Stimulated activated CD8-positive, alpha-beta memory T cell treated with anti-CD3 and anti-CD28 coated beads, Interleukin-7, amount 100 ng/mL, for 24 hours (primary cell): ENCODE measurements at places on chromosomes 7 and 10.

- no peak for DNase-seq
Observed at GRCh38 chr10:64037071-64037661, 516.0 kb downstream of the REEP3 start.

GRCh38 chr7:92781117-92781720 lies 55.2 kb downstream of the CDK6 start:
- DNase-seq = no peak

DNA sequence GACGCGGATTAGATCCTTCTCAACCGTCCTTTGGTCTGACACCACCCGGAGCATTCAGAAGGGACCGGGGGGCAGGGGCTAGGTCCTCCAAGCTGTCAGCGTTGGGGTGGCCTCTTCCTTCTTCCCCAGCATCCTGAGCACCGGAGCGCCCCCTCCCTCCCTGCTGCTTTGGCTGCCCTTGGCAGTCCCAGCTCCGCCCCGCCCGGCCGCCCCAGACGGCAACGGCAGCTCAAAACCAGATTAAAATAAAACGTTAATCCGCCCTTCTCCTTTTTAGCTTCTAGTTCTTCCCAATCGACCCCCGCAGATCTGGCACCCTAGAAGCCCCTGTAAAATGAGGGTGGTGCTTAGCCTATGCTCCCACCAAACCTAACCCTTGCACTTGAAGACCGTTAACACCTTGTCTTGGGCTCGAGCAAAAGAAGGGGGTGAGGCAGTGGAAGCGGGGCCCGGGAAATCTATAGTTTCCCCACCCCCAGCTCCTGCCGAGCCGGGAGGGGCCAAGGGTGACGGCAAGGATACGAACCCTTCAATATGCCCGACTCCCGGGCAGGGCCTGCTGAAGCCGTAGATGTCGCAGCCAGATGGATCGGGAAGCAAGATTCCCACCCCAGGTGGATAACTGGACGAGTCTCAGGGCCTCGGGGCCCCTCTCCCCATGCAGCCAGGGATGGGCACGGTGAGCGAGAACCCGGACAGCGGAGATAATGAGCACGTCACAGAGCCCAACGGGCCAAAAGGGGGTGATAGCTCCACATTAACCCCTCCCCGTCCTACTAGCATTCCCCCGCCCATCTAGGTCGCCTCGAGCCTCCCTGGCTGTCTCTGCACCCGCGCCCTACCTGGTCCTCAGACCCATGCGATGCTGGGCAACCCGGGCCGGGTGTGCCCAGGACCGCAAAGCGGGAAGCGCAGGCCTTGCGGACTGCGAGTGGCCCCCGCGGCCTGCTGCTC lies 169.7 kb downstream of the NRF1 start:
- no peak for DNase-seq

DNA sequence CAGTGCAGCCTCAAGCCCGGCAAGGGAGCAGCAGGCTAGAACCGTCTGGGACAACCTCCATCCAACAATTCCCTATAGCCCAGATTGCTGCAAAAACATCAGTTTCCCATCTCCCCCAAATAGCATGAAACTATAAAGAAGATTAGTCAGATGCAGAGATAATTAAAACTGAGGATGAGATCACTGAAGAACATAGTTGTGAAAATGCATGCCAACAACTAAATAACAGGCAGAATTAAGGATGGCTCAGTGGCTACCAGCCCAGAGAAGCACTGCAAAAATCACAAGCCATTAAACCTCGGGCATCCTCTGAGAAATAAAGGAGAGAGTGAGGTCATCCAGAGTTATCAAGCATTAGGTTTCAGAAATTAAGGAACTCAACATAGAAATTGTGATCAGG lies 427.1 kb downstream of the TNS3 start:
- DNase-seq = no peak

DNA sequence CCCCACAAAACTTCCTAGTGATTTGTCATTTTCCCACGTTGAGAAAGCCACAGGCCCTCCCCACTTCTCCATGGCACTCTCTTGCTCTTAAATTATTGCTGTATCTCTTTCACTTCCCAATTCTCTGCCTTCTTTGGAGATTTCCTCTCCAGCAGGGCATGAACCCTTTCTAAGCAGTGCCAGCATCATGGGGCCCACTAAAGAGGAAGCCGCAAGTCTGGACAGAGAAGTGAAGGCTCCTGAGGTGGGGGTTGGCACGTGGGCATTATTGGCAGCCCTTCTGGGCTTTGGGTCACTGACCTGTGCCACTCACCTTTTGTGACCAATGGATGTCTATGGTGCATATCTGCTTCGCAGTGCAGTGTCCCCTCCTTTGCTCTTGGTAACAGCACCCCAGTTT lies 97.7 kb upstream of the TCF7L2 start:
- DNase-seq = no peak

DNA sequence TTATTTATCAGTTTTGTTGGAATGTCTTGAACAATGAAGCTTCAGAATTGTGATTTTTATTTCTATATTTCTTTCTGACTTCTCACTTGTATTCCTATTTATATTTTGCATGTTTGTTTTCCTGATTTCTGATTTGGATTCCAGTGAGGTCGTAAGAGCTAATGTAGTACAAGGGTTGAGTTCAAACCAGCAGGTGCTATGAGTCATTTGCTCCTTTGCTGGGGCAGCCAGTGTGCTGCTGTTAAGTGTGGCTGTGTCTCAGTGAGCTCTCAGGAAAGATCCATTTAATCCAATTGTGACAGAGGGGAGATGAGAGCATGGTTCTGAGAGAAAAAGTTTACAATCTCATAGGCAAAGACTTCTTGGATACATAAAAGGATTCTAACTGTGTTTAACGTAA lies 48.6 kb downstream of the MCU start:
- no peak for DNase-seq

DNA sequence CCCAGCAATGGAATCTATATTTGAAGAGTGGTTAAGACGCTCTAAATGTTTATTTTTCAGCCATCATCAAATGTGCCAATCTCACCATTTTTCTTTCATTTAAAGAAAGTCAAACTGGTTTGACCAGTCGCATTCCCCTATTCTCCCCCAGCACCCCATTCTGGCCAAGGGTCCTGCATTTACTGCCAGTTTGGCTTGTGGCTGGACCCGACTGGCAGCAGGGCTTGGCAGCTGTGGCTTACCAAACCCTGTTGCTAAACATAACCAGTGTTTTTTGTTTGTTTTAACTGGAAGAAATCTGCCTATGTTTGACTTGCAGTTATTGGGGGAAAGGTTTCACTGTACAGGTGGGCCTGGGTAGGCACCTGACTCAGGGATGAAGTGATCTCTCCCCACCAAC lies 116.3 kb downstream of the CYP26A1 start:
- DNase-seq = no peak

DNA sequence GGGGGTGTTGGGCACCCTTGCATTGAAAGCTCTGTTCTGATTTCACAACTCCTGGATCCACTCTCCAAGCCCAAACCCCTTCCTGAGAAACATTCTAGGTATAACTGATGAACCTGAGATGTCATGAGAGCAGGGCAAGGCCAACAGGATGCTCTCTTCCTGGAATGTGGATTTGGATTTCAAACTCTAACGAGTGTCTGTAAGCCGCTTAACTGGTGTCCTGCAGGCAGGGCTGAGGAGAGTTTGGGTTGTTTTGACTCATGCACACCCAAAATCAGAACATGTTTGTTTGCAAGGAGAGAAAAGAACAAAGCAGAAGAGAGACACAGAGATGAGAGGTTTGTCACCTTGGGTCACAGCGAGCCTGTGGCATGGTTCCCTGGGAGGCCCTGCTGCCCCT lies 24.6 kb upstream of the AKR1E2 start:
- no peak for DNase-seq

DNA sequence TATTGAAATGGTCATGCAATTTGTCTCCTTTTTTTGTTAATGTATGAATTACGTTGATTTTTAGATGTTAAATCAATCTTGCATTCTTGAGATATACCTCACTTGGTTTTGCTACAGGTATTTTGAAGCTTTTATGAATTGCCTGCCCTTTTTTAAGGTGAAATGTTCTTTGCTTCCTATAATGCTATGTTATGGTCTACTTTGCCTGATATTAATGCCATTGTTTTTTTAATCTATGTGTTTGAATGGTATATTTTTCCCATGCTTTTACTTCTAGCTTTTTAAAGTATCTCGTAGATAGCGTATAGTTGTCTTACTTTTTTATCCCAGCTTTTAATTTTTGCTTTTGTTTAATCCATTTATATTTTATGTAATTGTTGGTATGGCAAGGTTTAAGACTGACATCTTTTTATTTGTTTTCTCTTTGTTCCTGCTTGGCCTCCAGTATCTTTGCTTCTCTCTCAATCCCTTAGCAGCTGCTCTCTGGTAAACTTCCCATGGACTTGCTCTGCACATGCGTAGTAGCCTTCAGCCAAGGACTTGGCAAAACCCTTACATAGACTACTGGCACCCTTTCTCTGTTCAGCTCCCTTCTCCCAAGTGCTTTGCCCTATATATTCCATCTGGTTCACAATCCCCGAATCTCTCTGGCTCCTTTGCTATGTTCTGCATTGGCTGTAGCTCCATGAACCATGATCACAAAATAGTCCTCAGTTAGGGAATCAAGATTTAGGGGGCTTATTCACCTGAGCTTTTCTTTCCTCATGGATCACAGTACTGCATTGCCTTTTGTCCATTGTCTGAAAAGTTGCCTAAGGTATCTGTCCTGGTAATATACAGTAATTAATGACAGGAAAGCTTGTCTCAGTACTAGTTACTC lies 8.4 kb downstream of the TRIM24 start:
- no peak for DNase-seq

DNA sequence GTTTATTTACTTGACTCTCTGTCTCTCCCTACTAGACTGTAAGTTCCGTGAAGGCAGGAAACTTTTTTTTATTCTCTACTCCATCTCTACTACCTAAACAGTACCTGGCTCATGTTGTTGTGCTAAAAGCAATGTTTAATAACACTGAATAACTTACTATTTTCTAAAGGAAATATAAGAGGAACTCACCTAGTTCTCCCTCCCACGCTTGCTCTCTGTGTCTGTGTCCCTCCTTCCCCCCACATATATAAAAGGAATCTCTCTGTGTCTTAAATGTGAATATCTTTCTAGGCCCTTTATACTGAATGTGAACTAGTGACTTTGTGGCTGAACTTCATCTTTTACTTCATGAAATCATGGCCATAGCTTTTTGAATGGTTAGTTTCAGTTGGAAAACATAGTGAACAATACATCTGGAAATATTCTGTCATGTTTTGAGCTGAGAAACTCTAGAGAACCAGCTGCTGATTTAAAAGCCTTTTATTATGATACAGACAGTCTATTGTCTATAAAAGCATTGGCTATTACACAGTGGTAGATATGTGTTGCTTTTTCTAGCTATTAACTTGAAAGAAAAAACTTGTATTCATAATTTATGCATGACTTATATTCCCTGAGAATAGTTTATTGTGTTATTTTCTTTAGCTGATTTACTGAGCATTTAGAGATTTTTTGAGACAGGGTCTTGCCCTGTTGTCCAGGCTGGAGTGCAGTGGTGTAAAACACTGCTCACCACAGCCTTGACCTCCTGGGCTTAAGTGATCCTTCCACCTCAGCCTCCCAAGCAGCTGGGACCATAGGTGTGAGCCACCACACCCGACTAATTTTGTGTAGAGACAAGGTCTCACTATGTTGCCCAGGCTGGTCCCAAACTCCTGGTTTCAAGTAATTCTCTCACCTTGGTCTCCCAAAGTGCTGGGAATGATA lies 42.5 kb downstream of the VCL start:
- no peak for DNase-seq

DNA sequence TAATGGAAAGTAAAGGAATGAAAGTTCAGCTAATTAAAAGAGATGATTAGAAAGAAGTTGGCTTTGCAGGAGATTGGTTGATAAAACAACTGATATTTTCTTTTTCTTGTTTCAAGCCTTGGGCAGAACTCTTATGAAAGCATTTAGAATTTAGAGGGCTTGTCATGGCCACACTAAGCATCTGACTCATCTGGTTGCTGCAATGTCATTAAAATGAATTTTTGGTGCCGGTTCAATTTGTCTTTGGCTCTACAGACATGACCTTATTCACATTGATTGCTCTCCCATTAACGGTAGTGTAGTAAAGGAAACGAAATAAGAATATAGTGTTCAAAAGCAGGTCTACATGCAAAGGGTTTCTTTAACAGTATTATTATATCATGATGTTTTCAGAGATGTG lies 1012.4 kb upstream of the C7orf33 start:
- DNase-seq = no peak

DNA sequence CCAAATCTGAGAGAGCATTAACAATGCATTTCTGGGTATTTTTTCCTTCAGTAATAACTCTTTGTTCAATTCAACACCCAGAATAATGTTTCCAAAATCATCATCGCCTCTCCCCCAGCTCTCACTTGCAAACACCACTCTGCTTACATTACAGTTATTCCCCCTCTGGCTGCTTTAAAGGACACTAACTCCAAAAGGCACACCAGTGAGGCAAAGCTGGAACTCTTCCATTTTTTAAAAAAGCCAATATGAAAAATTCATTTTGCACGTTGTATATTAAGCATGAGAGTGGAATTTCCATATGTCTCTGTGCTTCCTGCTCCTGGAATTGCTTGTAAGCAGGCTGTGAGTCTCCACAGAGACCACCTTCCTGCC lies 91.3 kb upstream of the C1QL3 start:
- DNase-seq = no peak

- DNase-seq = no peak
Observed at GRCh38 chr10:69936091-69936490, 116.6 kb upstream of the MACROH2A2 start.

DNA sequence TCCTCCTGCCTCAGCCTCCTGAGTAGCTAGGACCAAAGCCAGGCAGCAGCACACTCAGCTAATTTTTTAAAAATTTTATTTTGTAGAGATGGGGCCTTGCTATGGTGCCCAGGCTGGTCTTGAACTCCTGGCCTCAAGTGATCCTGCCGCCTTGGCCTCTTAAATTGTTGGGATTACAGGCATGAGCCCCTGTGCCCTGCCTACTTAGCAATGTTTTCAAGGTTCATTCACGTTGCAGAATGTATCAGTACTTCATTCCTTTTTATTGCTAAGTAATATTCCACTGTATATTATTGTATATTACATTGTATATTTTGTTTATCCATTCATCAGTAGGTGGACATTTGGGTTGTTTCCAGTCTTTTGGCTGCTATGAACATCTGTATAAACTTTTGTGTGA lies 44.2 kb downstream of the PUS7 start:
- no peak for DNase-seq

- DNase-seq = no peak
Observed at GRCh38 chr10:112985690-112986543, 35.9 kb downstream of the TCF7L2 start.

GRCh38 chr7:156836443-156836842 lies 56.5 kb downstream of the LMBR1 start:
- no peak for DNase-seq
